Transverse colon (tissue), 4 donors: ENCODE measurements at places on chromosomes 7 and 10. TPM values are rescaled to one million over a fixed set of nuclear protein-coding genes. Genes with fewer than 3 reads are reported as not detected.

DNA sequence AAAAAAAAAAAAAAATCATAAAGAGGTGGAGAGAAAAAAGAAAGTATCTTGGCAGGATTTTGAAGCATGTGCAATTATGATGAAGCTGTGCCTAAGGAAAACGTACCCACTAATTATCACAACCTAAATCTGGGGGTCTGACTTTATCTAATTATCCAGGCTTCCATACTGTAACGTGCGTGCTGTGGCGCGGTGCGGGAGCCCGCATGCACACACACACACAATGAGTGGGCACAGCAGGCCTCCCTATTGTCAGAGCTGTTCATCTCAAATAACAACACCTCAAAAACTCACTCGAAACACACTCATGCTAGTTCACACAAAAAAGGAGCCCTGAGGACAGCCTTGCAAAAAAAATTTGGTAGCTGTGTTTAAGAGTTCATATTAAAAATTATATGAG is 31.9 kb downstream of the BEND7 start:
- no peak for DNase-seq

RELN gene
- not detected for total RNA-seq

POU6F2 gene
- total RNA-seq, result not detected

GRCh38 chr7:152975076-152975475 is 215.5 kb downstream of the ACTR3B start:
- no peak for DNase-seq
